ENCODE measurements at places on chromosomes 6 and 20.

GRCh38 chr6:148508401-148509041, 165.9 kb downstream of the SASH1 start:
- DNase-seq, result no peak

DNA sequence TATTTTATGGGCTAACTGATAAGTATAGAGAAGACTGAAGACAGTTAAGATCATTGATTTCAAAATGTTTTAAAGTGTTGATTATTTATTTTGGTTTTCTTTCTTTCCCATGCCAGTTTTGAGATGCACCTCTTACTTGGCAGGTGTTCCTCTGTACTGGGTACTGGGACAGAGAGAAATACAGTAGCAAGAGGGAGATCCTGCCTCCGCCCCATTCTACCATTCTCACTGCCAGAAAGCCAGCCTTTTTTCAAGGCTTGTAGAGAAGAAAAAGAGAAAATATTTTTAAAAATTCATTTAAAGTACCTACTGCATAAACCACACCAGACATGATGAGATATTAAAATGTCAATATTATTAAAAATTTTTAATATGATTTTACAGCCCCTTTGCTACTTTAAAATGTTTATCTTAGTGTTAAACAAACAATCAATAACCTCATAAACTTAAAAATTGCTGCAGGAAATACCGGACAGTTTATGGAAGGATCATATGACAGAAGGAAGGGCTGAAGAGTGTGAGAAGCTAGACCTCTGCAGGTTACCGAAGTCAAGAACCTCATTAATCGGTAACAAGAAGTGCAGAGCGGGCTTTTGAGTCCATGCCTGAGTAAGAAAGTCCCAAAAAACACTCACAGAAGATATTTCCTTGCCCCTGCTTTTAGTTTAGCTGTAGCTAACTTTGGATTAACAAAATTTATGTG, 117.8 kb upstream of the ESR1 start:
- DNase-seq, result no peak

DNA sequence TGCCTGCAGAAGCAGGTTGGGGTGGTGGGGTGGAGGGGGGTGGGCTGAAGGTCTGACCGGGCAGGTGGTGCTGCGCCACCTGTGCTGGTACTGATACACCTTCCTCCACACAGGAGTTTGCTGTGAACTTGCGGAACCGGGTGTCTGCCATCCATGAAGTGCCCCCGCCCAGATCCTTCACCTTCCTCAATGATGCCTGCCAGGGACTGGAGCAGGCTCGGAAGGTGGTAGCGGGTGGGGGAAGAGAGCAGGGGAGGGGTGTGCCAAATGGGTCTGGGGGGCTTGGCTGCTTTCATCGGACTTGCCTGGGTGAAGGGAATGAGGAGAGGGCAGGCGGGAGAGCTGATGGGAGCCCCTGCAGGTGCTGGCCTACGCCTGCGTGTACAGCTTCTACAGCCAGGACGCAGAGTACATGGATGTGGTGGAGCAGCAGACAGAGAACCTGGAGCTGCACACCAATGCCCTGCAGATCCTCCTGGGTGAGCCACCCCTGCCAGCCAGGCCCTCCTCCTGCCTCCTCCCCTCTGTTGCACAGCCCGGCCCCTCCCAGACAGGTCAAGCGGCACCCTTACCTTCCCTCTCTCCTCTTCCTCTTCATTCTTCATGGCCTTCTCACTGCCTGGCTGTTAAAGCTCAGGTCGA, 6.7 kb downstream of the DNPH1 start:
- no peak for DNase-seq

DNA sequence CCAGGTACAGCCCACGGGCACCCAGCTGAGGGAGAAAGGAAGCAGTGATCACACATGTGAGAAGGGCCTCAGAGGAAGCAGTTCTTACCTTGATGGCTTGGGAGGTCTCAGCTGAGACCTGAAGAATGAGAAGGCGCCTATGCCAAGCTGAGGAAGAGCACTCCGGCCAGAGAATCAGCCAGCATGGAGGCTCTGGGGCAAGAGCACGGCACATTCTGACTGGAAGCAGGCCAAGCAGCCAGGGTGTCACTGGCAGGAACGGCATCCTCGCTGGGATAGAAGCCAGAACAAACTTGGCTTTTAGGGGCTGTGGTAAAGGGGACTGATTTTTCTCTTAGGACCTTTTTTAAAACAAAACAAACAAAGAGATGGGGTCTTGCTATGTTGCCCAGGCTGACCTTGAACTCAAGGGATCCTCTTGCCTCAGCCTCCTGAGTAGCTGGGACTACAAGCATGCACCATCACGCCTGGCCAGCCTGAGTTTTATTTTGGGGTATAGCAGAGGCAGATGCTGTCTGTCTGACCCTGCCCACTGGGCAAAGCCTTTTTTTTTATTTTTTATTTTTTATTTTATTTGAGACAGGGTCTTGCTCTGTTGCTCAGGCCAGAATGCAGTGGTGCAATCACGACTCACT, 17.6 kb downstream of the GHRH start:
- DNase-seq, result peak; percentile 61

DNA sequence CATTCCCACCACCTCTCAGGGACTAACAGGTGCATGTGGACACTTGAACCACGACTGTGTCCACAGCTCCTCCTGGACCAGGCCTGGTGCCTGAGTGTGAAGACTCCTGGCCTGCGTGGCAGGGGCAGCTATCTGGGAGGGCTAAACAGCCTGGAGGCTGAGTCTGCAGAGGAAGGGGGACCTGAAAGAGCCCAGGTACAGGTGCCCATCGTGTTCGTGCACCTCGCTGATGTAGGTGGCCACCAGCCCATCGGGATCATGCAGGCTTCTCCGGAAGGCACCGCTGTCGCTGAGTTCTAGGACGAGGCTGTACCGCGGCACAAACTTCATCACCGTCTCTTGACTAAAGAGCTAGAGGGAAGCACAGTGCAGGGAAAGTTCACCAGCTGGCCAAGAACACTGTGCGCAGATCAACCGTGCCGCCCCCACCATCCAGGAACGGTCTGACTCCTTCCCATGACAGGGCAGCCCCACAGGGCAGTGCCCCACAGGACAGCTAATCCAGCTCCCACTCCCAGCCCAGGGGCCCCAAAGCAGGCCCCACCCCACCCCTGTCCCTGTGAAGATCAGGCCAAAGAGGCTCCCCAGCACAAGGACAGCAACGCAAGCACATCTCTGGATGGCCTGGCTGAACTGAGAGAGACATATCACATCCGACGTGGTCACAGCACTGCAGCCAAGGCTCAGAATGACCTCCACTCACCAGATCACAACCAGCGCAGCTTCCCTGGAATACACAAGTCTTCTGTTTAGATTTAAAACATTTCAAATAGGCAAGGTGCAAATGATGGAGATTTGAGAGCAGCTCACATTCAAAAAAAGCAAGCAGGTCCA, 14.8 kb downstream of the CST7 start:
- DNase-seq, result no peak

GRCh38 chr6:2134554-2134953, 110.9 kb downstream of the GMDS start:
- no peak for DNase-seq

DNA sequence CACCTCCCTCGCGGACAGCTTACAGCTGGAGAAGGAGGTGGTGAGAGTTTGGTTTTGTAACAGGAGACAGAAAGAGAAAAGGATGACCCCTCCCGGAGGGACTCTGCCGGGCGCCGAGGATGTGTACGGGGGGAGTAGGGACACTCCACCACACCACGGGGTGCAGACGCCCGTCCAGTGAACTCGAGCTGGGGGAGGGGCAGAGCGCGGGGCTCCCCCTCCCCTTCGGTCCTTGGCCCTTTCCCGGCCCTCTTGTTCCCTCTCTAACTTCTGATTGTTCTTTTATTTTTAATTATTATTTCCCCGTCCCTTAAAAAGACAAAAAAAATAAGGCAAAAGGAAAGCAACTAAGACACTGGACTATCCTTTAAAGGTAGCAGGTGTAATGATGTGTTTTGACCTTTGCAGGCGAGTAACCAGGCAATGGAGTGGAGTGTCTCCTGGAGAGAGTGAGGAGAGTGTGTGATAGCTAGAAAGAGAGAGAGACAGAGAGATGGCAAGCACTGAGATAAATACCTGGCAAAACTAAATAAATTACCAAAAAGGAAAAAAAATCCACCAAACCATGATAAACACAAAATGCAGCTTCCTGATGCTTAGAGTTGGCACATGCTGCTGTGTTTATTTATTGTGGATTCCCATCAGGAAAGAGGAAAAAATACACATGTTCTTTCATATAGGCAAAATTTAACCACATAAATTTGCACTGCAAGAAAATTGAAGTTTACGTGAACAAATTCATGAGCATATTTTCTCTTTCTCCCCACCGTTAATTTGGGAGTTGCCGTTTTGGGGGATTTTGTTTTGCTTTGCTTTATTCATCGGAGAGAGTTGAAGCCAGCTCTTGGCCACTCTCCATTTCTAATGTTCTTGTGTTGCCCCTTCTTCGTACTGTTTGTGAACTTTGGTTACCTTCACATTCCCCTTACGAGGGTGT, 1.9 kb downstream of the POU3F2 start:
- no peak for DNase-seq

- DNase-seq, result no peak
Measured at GRCh38 chr6:90537723-90538258, 49.1 kb downstream of the MAP3K7 start.

GRCh38 chr6:72865467-72865866, 243.6 kb downstream of the KCNQ5 start:
- DNase-seq, result no peak

Measured in heart left ventricle (tissue), 16 donors.